ENCODE measurements at places on chromosomes 12 and 14.

GRCh38 chr14:34043627-34044372 is 92.9 kb upstream of the EGLN3 start:
- no peak for DNase-seq

DNA sequence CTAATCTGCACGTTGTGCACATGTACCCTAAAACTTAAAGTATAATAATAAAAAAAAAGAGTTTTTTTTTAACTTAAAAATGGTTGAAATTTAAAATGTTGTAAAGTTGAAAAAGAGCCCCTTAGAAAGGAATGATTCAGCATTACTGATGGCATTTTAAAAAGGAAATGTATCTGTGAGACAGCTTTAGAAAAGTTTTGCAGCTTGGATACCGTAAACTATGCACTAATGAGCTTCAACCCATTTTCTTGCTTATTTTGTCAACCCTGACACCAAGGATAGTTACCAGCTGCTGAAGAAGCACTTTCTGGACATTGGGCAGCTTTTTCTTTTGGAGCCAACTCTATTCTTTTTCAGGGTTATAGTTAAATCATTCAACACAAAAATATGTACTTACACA is 4.3 kb downstream of the BICD1 start:
- DNase-seq, result no peak

- DNase-seq, result no peak
Observed at GRCh38 chr12:80807640-80808288, 91.1 kb downstream of the MYF5 start.

DNA sequence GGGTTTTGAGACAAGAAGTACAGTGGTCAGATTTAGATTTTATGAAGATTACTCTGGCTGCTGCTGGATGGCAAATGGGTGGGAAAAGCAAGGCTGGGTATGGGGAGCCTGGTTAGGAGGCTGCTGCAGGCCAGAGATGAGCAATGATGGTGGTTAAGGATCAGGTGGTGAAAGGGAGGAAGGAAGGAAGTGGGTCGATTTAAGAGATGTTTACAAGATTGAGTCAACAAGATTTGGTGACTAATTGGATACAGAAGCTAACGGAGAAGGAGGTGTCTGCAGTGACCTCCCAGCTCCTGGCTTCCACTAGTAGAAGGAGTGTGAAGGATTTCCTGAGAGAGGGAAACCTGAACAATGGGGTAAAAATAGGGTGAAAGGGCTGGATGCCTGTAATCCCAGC is 18.7 kb downstream of the NOS1 start:
- DNase-seq, result no peak

DNA sequence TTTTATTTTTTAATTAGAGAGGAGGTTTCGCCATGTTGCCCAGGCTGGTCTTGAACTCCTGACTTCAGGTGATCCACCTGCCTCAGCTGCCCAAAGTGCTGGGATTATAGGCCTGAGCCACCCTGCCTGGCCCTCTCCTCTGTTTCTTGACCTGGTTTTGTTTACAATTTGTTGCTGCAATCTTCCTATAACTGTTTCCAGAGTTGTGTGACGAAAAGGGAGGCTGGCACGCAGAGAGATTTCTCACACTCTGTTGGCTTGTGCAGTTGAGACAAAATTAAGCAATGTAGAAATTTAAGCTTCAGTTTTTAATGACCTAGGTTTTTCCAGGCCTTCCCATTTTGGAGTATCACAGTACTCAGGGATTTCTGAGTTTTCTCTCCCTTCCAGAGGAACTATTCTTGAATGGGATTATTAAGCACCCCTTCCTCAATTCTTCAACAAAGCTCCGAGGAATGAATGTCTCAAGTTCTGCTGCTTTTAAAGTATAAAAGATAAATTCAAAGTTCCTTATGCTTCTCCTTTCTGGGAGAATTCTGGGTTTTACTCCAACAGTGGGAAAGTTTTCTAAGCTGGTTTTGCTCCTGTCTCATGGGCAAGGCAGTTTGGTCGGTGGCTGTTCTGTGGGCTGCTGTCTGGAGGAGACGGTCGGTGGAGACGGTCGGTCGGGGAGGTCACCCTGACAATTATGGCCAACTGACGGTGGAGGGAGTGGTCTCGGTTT is 20.4 kb upstream of the FOS start:
- DNase-seq, result no peak

- DNase-seq, result no peak
Observed at GRCh38 chr14:78425330-78425729, 255.2 kb downstream of the NRXN3 start.

- no peak for DNase-seq
Observed at GRCh38 chr12:18345021-18345735, 83.9 kb downstream of the PIK3C2G start.

DNA sequence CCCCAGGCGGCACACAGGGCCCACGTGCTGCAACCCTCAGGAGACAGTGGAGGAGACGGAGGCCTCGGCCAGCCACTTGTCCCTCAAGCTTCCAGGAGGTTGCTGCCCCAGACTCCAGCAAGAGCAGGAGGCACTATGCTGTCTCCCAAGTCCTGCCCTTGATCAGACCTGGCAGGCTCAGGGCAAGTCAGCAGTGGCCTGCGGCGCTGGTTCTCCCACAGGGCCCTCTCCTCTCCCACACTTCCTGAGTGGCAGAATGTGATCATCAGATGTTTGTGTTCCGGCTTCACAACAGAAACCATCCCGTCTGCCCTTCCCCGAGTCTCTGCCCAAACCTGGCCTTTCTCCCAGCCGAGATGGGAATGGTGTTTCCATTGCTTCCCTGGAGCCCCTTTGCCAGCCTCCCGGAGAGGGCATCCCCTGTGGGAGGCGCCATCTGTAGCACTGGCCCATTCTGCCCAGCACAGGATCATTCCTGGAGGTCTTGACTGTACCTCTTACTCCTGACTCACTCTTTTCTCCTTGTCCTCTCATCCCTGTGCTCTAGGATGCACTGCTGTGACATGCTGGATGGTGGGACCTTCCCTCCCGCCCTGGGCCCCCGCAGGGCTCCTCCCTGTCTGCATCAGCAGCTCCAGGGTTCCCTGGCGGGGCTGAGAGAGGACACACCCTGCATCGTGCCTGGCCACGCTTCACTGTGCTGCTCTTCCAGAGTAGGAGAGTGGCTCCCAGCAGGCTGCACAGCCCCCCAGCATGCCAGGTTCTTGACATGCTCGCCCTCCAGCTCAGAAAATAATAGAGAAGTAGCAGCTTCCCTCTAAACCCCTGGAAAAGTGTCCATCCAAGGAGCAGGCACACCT is 114.7 kb upstream of the FKBP4 start:
- DNase-seq, result no peak

GRCh38 chr14:105774001-105774400 is 247.6 kb downstream of the TMEM121 start:
- DNase-seq, result no peak

GRCh38 chr14:100407376-100408102 is 84.4 kb downstream of the SLC25A47 start:
- DNase-seq, result no peak

- no peak for DNase-seq
Observed at GRCh38 chr14:70857496-70857890, 48.2 kb upstream of the MAP3K9 start.

Data from SIG-M5 (cell line).